ENCODE measurements at places on chromosomes 16 and 17.
A peak's percentile ranks its signal among the peaks of the same experiment; 100 is the strongest.

- DNase-seq, result peak; percentile 60
Measured at GRCh38 chr16:66238696-66239095, 127.8 kb upstream of the CDH5 start.

- no peak for DNase-seq
Measured at GRCh38 chr16:25100511-25100910, 11.0 kb upstream of the LCMT1 start.

GRCh38 chr16:10684511-10685151 lies 10.1 kb downstream of the TEKT5 start:
- DNase-seq, result no peak

DNA sequence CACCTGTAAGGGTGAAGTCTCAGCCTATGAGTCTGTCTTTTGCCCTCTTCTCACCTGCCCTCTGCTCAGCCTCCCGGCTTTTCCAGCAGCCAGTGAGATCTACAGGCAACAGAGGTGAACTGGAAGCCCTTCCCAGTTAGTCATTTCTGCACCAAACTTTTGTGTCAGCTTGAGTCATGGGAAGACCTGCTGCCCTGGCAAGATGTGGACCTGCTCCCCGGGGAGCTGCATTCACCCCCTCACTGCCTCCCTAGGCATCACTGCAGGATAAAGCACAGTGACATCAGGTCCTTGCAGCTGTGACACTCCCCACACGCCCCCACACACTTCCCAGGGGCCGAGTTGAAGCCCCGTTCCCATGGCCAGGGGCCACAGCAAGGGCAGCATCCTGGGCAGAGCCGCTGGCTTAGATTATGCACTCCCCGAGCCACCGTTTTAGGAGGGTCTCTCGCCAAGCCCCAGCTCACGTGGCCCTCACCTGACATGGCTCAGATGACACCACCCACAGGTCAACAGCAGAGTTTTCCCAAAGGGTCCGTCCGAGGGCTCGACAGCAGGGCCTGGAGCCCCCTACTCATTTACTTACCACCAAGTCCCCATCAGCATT lies 6.5 kb upstream of the ABR start:
- no peak for DNase-seq

GRCh38 chr16:53043986-53044601 lies 8.6 kb downstream of the CHD9NB start:
- no peak for DNase-seq

- no peak for DNase-seq
Measured at GRCh38 chr16:74574146-74574545, 32.8 kb downstream of the GLG1 start.

GRCh38 chr16:56564793-56565477 lies at the start of gene MT4:
MT4 (plus strand) TSS chr16:56565073; CDS start chr16:56565129, 56 bp downstream.
- no peak for DNase-seq

GRCh38 chr17:16371742-16372141 lies 9.1 kb upstream of the UBB start:
- peak; percentile 78 for DNase-seq

DNA sequence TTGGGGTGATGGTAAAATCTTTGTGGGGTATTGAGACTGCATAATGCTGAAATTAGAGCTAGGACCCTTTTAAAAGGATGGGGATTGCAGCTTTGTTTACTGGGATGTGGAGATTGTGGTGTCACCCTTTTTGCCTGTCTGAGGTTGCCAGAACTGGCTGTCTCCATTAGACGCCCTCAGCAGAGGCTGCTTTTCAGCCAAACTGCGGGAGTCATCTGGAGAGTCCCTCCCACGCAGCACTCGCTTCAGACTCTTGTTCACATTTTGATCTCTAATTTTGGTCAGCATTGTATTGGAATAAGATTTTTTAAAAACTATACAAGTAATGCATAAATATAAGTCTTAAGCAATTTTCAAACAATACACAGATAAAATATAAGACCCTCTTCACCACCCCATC lies 27.9 kb upstream of the JPT2 start:
- no peak for DNase-seq

- DNase-seq, result no peak
Measured at GRCh38 chr17:16913463-16913862, 58.5 kb downstream of the TNFRSF13B start.
